ENCODE measurements at places on chromosomes 5 and 9. TPM values are rescaled to one million over a fixed set of nuclear protein-coding genes. Genes with fewer than 3 reads are reported as not detected.

Gene TEX48
- total RNA-seq, result not detected

Gene DIPK1B
- total RNA-seq, result 242 TPM

Gene ANKRD34B
- not detected for total RNA-seq

Gene POMT1
- total RNA-seq, result 44.7 TPM

Gene PKD2L2
- not detected for total RNA-seq

Gene KCNV2
- not detected for total RNA-seq

Gene ORM2
- total RNA-seq, result not detected

Gene OSMR
- total RNA-seq, result 12.8 TPM

Gene ARAP3
- total RNA-seq, result 136 TPM

Gene NDFIP1
- 40.3 TPM for total RNA-seq

Gene ELAVL2
- total RNA-seq, result 0.20 TPM

Gene DDX4
- total RNA-seq, result not detected

Gene PCDHB9
- total RNA-seq, result 0.16 TPM

Gene FAM169A
- 0.72 TPM for total RNA-seq

Gene PCDHA2
- total RNA-seq, result not detected

Gene FAXDC2
- total RNA-seq, result 8.3 TPM

Gene ANKRD18A
- 0.21 TPM for total RNA-seq

Data from endothelial cell of umbilical vein (primary cell).